B cell (primary cell): ENCODE measurements at places on chromosomes 6 and 20.

- peak within 1 kb of the TSS; percentile 11 for H3K4me3 ChIP-seq
- no peak within 1 kb of the TSS for H3K27ac ChIP-seq
- H3K27me3 ChIP-seq, result peaks cover 47% of the 10 kb centered on the region
Measured at GRCh38 chr6:150142670-150143515, at the start of gene PPP1R14C. Gene PPP1R14C, plus strand, starts transcription at chr6:150143044. Its CDS starts 149 bp downstream, at chr6:150143193.

GRCh38 chr6:106180208-106180607 is 94.1 kb downstream of the PRDM1 start:
- H3K4me1 ChIP-seq, result peaks cover 3% of the 10 kb centered on the region
- H3K4me3 ChIP-seq, result no peak overlapping the region
- no peak overlapping the region for H3K27ac ChIP-seq

- peaks cover 11% of the 10 kb centered on the region for H3K4me1 ChIP-seq
- no peak for DNase-seq
- H3K27ac ChIP-seq, result no peak overlapping the region
- no peak overlapping the region for H3K4me3 ChIP-seq
- no peaks in the 10 kb centered on the region for H3K27me3 ChIP-seq
Measured at GRCh38 chr20:33657704-33658095, 4.4 kb upstream of the C20orf144 start.

- no peaks in the 10 kb centered on the region for H3K27me3 ChIP-seq
- peak overlapping the region; percentile 15 for H3K27ac ChIP-seq
- H3K4me3 ChIP-seq, result no peak overlapping the region
Measured at GRCh38 chr6:16684195-16684689, 77.0 kb downstream of the ATXN1 start.

DNA sequence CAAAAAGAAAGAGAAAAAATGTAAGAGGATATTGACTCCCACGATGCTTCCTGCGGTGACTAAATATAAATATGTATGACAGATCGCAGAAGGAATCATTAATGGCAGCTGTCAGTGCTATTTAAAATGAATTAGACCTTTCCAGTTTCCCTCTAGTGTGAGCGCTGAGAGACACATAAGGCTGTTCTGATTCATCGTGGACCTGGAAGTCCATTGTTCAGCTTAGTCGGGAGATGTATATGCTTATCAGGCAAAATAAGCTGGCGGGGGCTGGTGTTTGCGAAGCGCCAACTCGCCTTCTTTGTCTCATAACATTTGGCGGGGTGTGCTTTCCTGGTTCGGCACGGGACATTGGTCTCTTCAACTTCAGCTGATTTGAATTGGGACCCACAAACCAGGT is 95.4 kb downstream of the CDH4 start:
- no peaks in the 10 kb centered on the region for H3K4me1 ChIP-seq
- no peak for DNase-seq
- H3K36me3 ChIP-seq, result no peaks in the 10 kb centered on the region

GRCh38 chr6:137876547-137876946 is 9.5 kb downstream of the TNFAIP3 start:
- H3K36me3 ChIP-seq, result no peaks in the 10 kb centered on the region
- H3K4me1 ChIP-seq, result peaks cover 28% of the 10 kb centered on the region
- no peak for DNase-seq
- H3K4me3 ChIP-seq, result no peak overlapping the region

DNA sequence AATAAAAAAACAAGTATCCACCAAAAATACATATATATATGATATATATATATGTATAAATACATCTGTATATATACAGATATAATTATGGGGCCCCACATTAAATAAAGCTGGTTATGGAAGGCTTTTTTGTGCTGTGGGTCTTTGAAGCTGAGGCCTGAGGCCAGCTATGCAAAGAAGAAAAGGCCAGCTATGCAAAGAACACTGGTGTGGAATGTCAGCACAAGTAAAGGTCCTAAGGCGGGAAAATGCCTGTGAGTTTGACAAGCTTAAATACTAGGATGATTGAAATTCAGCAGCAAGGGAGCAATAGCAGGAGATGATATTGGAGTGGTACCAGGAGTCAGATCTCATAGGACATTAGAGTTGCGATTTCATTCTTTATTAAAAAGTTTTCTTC is 25.2 kb downstream of the ADGRF1 start:
- DNase-seq, result no peak
- H3K27ac ChIP-seq, result no peak overlapping the region
- H3K27me3 ChIP-seq, result no peaks in the 10 kb centered on the region
- H3K4me1 ChIP-seq, result no peaks in the 10 kb centered on the region
- no peaks in the 10 kb centered on the region for H3K36me3 ChIP-seq

DNA sequence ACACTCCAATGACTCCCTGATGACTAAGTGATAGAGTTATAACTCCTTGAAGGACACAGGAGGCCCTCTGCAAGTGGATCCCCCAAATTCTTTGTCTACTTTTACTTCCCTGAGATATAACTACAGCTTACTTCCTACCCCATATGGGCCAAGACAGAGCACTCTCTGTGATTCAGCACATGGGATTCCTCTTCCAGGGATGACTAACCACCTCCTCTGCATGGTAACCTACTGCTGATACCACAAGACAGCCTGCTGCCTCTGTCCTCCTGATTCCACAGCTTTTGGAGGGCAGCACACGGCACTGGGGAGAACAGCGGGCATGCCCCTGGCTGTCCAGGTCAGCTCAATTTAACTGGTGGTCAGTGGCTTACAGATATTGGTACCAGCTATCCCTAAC is 675.7 kb upstream of the AGPAT4 start:
- H3K27ac ChIP-seq, result no peak overlapping the region
- DNase-seq, result no peak
- H3K36me3 ChIP-seq, result no peaks in the 10 kb centered on the region
- no peaks in the 10 kb centered on the region for H3K27me3 ChIP-seq
- no peak overlapping the region for H3K4me3 ChIP-seq
- H3K4me1 ChIP-seq, result no peaks in the 10 kb centered on the region

GRCh38 chr6:50076431-50076830 is 26.7 kb upstream of the DEFB112 start:
- no peaks in the 10 kb centered on the region for H3K4me1 ChIP-seq
- no peaks in the 10 kb centered on the region for H3K36me3 ChIP-seq
- no peaks in the 10 kb centered on the region for H3K27me3 ChIP-seq
- DNase-seq, result no peak
- H3K4me3 ChIP-seq, result no peak overlapping the region
- H3K27ac ChIP-seq, result no peak overlapping the region

DNA sequence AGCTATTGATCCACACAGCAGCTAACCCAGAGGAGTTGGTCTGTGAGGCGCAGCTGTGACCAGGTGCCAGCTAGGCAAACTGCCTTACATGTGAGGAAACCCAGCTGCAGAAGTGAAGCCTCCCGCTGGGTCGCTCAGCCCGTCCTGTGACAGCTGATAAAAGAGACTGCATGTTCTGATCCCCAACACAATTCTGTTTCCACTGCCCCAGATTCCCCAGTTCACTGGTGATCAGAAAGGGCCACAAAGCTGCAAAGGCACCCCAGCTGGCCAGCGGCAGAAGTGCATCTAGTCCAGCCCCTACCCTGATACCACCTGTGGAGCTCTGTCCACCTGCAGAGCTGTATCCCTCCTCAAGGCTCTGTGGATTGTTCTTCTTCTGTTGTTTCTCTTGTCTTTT is 64.5 kb downstream of the CTNNBL1 start:
- no peaks in the 10 kb centered on the region for H3K27me3 ChIP-seq
- no peak overlapping the region for H3K27ac ChIP-seq
- no peak for DNase-seq
- H3K4me1 ChIP-seq, result peaks cover 8% of the 10 kb centered on the region
- no peak overlapping the region for H3K4me3 ChIP-seq
- peaks cover 3% of the 10 kb centered on the region for H3K36me3 ChIP-seq

DNA sequence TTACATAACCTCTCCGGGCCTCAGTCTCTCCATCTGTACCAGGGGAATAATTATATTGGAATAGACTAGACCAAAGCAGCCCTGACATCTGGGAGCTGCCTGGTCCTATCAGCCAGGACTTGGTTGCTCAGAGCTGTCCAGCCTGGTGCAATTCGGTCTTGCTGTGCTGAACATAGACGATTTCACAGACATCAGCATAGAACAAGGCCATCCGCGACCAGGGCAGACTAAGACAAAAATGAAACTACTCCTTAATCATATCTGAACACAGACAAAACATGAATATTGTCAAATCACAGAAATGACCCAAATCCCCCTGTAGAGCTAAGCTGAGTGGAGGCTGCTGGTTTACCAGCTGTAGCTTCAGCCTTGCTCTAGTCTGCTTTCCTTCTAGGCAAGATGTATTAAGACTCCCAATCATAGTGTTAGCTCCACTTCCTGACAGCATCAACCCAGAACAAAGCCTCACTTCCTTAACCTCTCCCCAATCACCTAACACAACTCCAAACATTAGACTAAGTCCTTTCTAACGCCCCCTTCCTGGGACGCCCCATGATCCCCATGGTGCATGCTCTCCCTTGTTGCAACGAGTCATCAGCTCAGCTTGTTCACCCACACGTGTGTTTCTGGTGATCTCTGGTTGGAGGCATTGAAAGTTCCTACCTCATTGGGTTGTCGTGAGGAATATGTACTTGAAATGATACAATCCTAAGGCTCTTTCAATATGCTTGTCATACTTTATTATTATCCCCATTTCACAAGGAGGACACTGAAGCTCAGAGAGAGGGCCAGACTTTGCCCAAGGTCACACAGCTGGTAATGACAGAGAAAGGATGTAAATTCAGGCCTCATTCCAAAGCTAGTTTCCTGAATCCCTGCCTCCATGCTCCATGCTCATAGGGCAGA is 3.5 kb upstream of the MAPK13 start:
- H3K27me3 ChIP-seq, result no peaks in the 10 kb centered on the region
- no peak overlapping the region for H3K27ac ChIP-seq
- no peaks in the 10 kb centered on the region for H3K36me3 ChIP-seq
- H3K4me3 ChIP-seq, result no peak overlapping the region

- no peaks in the 10 kb centered on the region for H3K36me3 ChIP-seq
- H3K27me3 ChIP-seq, result no peaks in the 10 kb centered on the region
- no peak for DNase-seq
- H3K4me1 ChIP-seq, result no peaks in the 10 kb centered on the region
- no peak overlapping the region for H3K27ac ChIP-seq
Measured at GRCh38 chr6:63565058-63565726, 7.1 kb upstream of the LOC128125822 start.

DNA sequence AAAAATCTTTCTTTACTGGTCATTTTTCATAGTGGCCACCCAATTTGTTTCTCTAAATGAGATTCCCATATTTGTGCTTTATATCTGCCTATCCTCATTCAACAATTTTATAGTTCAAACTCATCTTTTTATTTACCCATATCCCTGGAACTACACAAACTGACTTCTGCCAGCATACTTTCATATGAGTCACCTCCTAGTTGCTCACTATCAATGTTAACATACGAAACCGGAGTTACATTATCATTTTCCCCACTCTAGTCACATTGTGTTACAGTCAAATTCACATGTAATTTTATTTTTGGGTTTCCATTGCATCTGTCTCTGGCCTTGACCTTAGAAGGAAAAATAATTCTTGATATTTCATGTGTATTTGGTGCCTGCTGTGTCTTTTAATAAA is 499.4 kb downstream of the MAFB start:
- no peaks in the 10 kb centered on the region for H3K4me1 ChIP-seq
- H3K4me3 ChIP-seq, result no peak overlapping the region
- H3K27ac ChIP-seq, result no peak overlapping the region

DNA sequence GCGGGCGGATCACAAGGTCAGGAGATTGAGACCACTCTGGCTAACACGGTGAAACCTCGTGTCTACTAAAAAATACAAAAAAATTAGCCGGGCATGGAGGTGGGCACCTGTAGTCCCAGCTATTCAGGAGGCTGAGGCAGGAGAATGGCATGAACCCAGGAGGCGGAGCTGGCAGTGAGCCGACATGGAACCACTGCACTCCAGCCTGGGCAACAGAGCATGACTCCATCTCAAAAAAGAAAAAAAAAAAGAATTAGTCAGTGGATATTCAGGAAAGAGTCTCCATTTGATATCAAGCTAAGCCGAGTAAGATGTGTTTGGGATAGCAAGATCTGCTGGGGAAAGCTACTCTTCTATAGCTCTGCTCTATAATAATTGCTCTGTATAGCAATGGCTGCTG is 41.0 kb downstream of the MOCS1 start:
- no peaks in the 10 kb centered on the region for H3K27me3 ChIP-seq
- no peak for DNase-seq

GRCh38 chr6:54935739-54936138 is 89.2 kb downstream of the FAM83B start:
- no peaks in the 10 kb centered on the region for H3K36me3 ChIP-seq
- no peaks in the 10 kb centered on the region for H3K27me3 ChIP-seq
- DNase-seq, result no peak
- H3K4me1 ChIP-seq, result no peaks in the 10 kb centered on the region
- H3K27ac ChIP-seq, result no peak overlapping the region
- no peak overlapping the region for H3K4me3 ChIP-seq

GRCh38 chr20:10501402-10501801 is 66.3 kb downstream of the SLX4IP start:
- no peak overlapping the region for H3K4me3 ChIP-seq
- H3K27me3 ChIP-seq, result no peaks in the 10 kb centered on the region
- H3K27ac ChIP-seq, result no peak overlapping the region
- H3K36me3 ChIP-seq, result no peaks in the 10 kb centered on the region
- no peak for DNase-seq

GRCh38 chr20:56955680-56956079 is 310.8 kb downstream of the BMP7 start:
- no peaks in the 10 kb centered on the region for H3K36me3 ChIP-seq
- DNase-seq, result no peak
- no peaks in the 10 kb centered on the region for H3K4me1 ChIP-seq
- no peak overlapping the region for H3K4me3 ChIP-seq
- H3K27ac ChIP-seq, result no peak overlapping the region
- H3K27me3 ChIP-seq, result no peaks in the 10 kb centered on the region

- H3K4me1 ChIP-seq, result peaks cover 50% of the 10 kb centered on the region
- no peak overlapping the region for H3K4me3 ChIP-seq
- H3K36me3 ChIP-seq, result no peaks in the 10 kb centered on the region
Measured at GRCh38 chr6:26029857-26030653, 57.2 kb upstream of the HFE start.

- no peak overlapping the region for H3K4me3 ChIP-seq
- no peak for DNase-seq
- no peak overlapping the region for H3K27ac ChIP-seq
- H3K27me3 ChIP-seq, result no peaks in the 10 kb centered on the region
Measured at GRCh38 chr20:34573541-34574300, 15.2 kb downstream of the MAP1LC3A start.

- DNase-seq, result peak; percentile 73
- H3K4me1 ChIP-seq, result no peaks in the 10 kb centered on the region
- no peaks in the 10 kb centered on the region for H3K36me3 ChIP-seq
- H3K4me3 ChIP-seq, result no peak overlapping the region
- no peak overlapping the region for H3K27ac ChIP-seq
Measured at GRCh38 chr6:70369332-70369950, 43.9 kb upstream of the FAM135A start.

DNA sequence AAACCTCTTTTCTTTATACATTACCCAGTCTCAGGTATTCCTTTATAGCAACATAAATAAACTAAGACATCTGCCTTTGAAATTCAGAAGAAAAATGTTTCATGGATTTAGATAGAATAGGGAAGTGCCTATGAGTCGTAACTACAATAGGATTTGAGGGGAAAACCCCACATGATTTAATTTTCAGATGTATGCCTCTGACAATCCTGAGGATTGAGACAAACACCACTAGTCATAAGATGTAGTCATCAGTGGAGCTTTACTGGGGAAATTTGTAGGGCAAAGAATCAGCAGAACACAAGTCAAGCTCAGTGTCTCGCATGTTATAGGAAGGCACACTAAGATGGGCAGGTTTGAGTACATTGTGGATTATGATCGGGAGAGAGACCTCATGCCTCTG is 566.4 kb downstream of the BMP2 start:
- DNase-seq, result no peak
- H3K27ac ChIP-seq, result no peak overlapping the region
- H3K4me3 ChIP-seq, result no peak overlapping the region
- H3K27me3 ChIP-seq, result no peaks in the 10 kb centered on the region

- H3K36me3 ChIP-seq, result no peaks in the 10 kb centered on the region
- no peak overlapping the region for H3K27ac ChIP-seq
- H3K27me3 ChIP-seq, result no peaks in the 10 kb centered on the region
- no peak for DNase-seq
- H3K4me3 ChIP-seq, result no peak overlapping the region
Measured at GRCh38 chr6:87794922-87795885, 93.2 kb upstream of the AKIRIN2 start.
